ENCODE measurements at places on chromosomes 5 and 9. TPM values are rescaled to one million over a fixed set of nuclear protein-coding genes. Genes with fewer than 3 reads are reported as not detected.

The POU5F2 gene
- 0.01 TPM for polyA plus RNA-seq

The C5orf58 gene
- 0.06 TPM for polyA plus RNA-seq

The GPX3 gene
- 277 TPM for polyA plus RNA-seq

The SLC36A3 gene
- not detected for polyA plus RNA-seq

The PCDHGB1 gene
- polyA plus RNA-seq, result 0.19 TPM

The AGXT2 gene
- polyA plus RNA-seq, result not detected

The ARHGEF28 gene
- 6.5 TPM for polyA plus RNA-seq

The EMB gene
- polyA plus RNA-seq, result 3.5 TPM

The IL33 gene
- 12.5 TPM for polyA plus RNA-seq

The PRDM9 gene
- polyA plus RNA-seq, result not detected

The GRIA1 gene
- polyA plus RNA-seq, result not detected

The TAF11L11 gene
- polyA plus RNA-seq, result not detected

All from esophagus (tissue), 2 donors.